ENCODE measurements at places on chromosomes 6 and 20.

DNA sequence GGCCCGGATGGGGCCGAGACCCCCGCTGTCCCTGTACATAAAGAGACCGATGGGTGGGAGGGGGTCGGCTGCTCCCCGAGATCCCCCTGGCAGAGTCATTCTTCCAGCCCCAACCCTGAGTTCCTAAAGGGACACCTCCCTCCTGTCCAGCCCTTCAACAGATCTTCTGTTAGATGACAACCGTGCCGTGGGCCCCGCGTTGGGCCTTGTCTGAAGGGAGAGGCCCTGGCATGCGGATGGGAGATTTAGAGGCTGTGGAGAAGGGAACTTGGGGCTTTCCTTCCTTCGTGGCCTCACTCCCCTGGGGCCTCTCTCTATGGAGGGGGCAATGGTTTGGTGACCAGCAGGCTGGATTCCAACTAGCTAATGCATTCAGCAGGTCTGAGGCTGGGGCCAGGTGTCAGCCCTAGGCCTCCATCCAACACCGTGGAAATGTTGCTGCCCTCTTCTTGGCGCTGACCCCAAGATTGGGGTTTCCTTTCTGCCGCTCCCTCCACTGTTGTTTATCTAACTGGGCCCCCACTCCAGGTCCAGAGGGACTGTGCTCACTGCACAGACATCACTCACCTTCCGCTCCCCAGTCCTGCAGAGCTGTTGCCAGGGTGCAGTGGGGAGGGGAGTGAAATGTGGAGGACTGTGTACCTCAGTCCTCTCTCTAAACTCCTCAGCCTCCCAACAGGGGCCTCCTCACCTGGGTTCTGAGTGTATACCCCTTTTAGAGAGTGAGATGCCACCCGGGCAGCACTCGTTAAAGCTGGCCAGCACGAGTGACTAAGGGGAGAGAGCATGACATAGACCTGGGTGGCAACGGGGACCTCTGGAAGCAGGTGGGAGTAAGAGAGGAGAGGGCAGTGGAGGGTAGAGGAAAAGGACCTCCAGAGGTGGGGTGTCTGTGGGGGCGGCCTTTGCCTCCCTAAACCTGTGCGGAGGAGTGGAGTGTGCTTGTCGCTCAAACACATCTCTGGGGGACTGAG, 6.7 kb downstream of the TMEM151B start:
- peak; percentile 14 for DNase-seq

GRCh38 chr6:4775494-4776130, 592 bp upstream of the CDYL start:
- DNase-seq = peak; percentile 89

GRCh38 chr6:32436995-32437836, 2.5 kb upstream of the HLA-DRA start:
- DNase-seq = peak; percentile 93

GRCh38 chr20:33767777-33768138, 36.0 kb downstream of the ZNF341 start:
- no peak for DNase-seq

- DNase-seq = no peak
These were observed at the start of gene LRRN4 for GRCh38 chr20:6053776-6054688. LRRN4 (minus strand) TSS chr20:6054060; CDS start chr20:6052799, 1,261 bp downstream.

DNA sequence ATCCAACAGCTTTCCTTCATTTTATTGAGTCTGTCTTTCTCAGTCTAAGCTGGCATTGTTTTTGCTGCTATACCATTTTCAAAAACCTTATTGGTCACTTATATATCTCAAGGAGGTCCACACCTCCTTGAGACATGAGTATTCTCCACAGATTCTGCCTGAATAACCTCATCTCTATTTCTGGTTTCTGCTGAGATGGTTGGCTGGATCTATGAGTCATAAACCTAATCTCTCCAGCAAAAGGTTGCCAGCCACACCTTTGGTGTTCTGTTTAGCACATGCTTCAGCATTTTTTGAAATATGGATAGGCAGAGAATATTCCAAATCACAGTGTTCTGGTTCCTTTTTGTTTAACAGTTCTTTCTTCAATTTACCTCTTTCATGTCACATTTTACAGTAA, 40.8 kb upstream of the TMEM244 start:
- no peak for DNase-seq

GRCh38 chr6:117477988-117478852, 4.3 kb upstream of the DCBLD1 start:
- no peak for DNase-seq

GRCh38 chr20:48862279-48862678, 34.5 kb upstream of the PREX1 start:
- no peak for DNase-seq

DNA sequence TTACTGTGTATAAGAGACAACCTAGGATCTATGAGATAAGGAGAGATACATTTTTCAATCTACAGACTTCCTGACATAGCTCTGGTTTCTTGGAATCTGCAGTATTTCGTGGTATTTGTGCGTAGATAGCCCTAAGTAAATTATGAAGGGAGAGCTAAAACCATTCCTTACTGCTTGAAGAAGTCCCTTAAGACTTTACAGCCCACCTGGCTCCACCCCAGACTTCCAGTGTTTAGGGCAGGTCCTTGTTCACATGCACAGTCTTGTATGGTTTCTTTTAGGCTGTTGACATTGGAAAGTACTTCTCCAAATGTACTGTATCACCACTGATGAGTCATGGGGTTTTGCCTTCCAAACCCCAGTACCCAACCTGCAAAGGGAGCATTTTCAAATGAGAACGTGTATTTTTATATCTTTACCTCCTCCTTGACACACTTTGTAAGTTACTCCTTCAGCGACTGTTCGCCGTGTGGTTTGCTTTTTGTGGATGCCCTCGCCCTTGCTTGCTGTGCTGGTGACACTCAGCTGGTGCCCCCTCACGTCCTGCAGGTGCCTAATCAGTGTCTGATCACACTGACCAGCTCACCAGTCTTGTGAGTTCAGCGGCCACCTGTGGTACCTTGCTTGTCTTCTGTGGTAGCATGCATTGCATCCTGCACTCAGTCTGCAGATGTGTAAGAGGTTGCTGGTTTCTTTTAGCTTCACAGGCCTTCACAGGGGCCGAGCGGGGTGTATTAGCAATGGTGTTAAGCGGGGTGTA, 73.3 kb downstream of the IGF2R start:
- no peak for DNase-seq

DNA sequence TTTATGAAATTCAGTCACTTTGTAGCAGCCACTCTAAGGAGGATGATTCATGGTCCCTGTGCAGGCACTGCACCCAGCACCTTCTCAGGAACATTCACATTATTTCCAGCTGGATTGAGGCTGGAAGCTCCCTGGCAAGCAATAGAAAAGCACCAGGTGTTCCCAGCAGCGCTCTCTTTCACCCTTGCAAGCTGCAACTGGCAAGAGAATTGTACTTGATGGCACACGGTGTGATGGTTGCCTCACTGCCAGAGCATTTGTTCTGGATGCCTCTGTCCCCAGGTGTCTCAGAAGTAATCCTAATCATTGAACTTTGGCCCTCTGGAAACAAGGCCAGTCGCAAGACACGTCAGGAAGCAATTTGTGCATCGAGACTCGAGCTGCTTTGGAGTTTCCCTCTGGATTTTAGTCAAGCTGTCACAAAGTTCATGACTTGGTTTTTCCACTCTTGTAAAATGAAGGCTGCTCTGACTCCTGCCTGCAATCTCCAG, 24.9 kb upstream of the PHACTR2 start:
- DNase-seq = no peak

- DNase-seq = no peak
These were observed 121.3 kb downstream of the TFAP2C start for GRCh38 chr20:56750430-56750829.

DNA sequence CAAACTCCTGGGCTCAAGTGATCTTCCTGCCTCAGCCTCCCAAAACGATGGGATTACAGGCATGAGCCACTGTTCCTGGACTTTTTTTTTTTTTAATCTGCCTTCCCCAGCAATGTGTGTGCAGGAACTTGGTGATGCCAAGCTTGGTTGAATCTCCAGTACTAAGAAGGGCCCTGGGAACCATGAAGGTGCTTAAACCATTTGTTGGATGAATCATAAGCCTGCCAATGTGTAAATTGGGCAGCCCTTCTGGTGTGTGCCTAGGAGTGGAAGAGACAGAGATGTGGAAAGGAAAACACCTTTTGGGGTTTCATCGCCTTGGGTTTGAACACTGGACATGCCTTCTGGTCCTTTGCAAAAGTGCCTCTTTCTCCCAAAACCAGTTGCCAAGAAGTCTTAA, 7.1 kb upstream of the SPO11 start:
- DNase-seq = no peak

All from B cell (primary cell).